Thoracic aorta (tissue), 2 donors: ENCODE measurements at places on chromosomes 1 and 21. TPM values are rescaled to one million over a fixed set of nuclear protein-coding genes. Genes with fewer than 3 reads are reported as not detected.

Gene PLEKHA6
- 6.9 TPM for total RNA-seq

Gene E2F2
- total RNA-seq = 0.35 TPM

Gene RPAP2
- total RNA-seq = 11.2 TPM

Gene TNFRSF9
- not detected for total RNA-seq

Gene PDZK1IP1
- total RNA-seq = not detected

Gene OR2L13
- not detected for total RNA-seq

Gene MSTO1
- total RNA-seq = 15.0 TPM

Gene EPHA2
- total RNA-seq = 20.3 TPM

Gene CYB561D1
- 16.5 TPM for total RNA-seq

GRCh38 chr1:156124557-156125483 is 10.3 kb downstream of the LMNA start:
- H3K4me3 ChIP-seq = peak overlapping the region; percentile 96
- H3K27ac ChIP-seq = peak overlapping the region; percentile 98
- H3K4me1 ChIP-seq = peaks cover 66% of the 10 kb centered on the region
- H3K27me3 ChIP-seq = no peaks in the 10 kb centered on the region
- no peak for DNase-seq
- no peaks in the 10 kb centered on the region for H3K36me3 ChIP-seq

- H3K27ac ChIP-seq = no peak overlapping the region
- DNase-seq = no peak
- no peaks in the 10 kb centered on the region for H3K27me3 ChIP-seq
- no peaks in the 10 kb centered on the region for H3K4me1 ChIP-seq
These were observed 156.8 kb upstream of the KCND3 start for GRCh38 chr1:112146201-112146715.

DNA sequence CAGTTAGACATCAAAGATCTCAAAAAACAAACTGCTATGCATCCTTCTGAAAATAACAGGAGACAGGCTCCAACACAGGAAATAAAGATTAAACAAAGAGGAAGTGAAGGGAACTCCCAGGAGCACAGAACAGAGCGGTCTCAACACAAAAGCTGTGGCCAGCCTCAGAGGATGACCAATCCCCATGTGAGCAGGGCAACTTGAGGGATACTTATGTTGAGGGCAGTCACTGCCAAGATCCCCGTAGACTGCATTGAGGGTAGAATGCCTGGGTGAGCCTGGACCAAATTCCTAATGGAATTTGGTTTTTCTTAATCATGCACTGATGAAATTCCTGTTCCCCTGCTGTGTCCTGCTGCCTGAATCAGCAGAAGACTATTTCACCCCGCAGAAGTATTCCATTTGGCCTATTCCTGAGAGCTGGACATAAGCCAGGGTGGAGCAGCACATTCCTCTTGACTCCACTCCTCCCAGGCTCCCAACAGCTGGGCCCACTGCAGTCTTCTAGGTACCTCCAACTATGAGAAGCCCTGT is 49.0 kb downstream of the JAK1 start:
- no peaks in the 10 kb centered on the region for H3K36me3 ChIP-seq
- H3K27ac ChIP-seq = no peak overlapping the region
- H3K4me1 ChIP-seq = peaks cover 32% of the 10 kb centered on the region
- no peaks in the 10 kb centered on the region for H3K27me3 ChIP-seq
- peak overlapping the region; percentile 2 for H3K4me3 ChIP-seq

DNA sequence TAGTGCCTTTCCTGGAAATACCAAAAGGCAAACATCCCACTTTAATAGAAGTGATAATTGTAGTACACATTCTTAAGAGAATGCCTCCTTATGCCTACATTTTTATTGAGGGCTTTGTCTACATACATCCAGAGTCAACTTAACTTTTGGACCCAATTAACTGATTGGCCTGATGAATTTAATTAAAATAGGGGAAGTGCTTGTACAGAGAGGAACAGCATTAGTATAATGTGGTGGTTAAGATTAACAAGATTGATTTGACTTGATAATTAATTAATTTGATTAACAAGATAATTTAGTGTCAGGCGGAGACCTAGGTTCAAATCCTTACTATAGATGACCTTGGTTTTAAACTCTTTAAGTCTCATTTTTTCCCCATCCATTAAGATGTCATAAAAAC is 111.4 kb downstream of the NFIA start:
- peaks cover 33% of the 10 kb centered on the region for H3K4me1 ChIP-seq
- H3K27ac ChIP-seq = peak overlapping the region; percentile 78
- H3K4me3 ChIP-seq = no peak overlapping the region
- no peaks in the 10 kb centered on the region for H3K36me3 ChIP-seq
- no peaks in the 10 kb centered on the region for H3K27me3 ChIP-seq
- DNase-seq = no peak

GRCh38 chr1:114043054-114043453 is 63.8 kb downstream of the OLFML3 start:
- no peak overlapping the region for H3K4me3 ChIP-seq
- DNase-seq = no peak
- H3K27me3 ChIP-seq = no peaks in the 10 kb centered on the region
- no peaks in the 10 kb centered on the region for H3K4me1 ChIP-seq

- no peaks in the 10 kb centered on the region for H3K27me3 ChIP-seq
- no peaks in the 10 kb centered on the region for H3K36me3 ChIP-seq
- no peak overlapping the region for H3K27ac ChIP-seq
These were observed 26.5 kb upstream of the POU2F1 start for GRCh38 chr1:167194182-167194581.

DNA sequence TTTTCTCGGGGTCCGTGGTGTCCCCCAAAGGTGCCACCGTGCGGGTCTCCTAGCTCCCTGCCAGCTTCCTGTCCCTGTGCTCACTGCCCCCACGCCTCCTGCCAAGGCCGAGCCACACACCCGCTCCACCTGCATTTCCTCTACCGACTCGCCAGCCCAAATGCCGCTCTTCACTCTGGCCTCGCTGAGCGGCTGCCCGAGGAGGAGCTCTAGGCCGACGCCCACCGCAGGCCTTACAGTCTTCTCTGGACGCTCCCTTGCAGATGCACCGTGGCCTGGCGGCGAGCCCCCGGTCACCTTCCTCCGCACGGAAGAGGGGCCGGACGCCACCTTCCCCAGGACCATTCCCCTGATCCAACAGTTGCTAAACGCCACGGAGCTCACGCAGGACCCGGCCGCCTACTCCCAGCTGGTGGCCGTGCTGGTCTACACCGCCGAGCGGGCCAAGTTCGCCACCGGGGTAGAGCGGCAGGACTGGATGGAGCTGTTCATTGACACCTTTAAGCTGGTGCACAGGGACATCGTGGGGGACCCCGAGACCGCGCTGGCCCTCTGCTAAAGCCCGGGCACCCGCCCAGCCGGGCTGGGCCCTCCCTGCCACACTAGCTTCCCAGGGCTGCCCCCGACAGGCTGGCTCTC is 26.3 kb downstream of the FTCD start:
- peaks cover 54% of the 10 kb centered on the region for H3K36me3 ChIP-seq
- H3K4me1 ChIP-seq = no peaks in the 10 kb centered on the region
- H3K4me3 ChIP-seq = no peak overlapping the region
- DNase-seq = no peak
- H3K27me3 ChIP-seq = no peaks in the 10 kb centered on the region

GRCh38 chr21:35508139-35508888 is 459.2 kb upstream of the RUNX1 start:
- no peaks in the 10 kb centered on the region for H3K36me3 ChIP-seq
- H3K4me1 ChIP-seq = peaks cover 8% of the 10 kb centered on the region
- H3K4me3 ChIP-seq = no peak overlapping the region
- H3K27ac ChIP-seq = no peak overlapping the region

- H3K4me3 ChIP-seq = no peak overlapping the region
- no peaks in the 10 kb centered on the region for H3K4me1 ChIP-seq
- H3K27ac ChIP-seq = no peak overlapping the region
- no peak for DNase-seq
- H3K27me3 ChIP-seq = no peaks in the 10 kb centered on the region
- H3K36me3 ChIP-seq = no peaks in the 10 kb centered on the region
These were observed 17.0 kb upstream of the GPR37L1 start for GRCh38 chr1:202105571-202106339.

DNA sequence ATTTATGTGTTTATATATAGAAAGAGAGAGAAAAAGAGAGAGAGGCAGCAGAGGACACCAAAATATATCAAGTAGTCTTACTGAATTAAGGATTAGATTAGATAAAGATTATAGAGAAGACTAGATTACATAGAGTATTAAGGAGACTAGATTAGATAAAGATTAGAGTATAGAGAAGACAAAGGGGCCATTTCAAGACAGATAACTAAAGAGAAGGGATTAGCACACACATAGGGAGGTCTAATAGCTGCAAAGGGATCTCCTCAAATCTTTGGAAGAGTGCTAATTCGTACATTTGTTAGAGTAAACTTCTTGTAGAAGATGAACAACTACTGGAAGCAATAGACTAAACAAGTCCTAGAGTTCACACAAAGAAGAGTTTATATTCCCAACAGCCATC is 34.2 kb downstream of the OR6Y1 start:
- no peaks in the 10 kb centered on the region for H3K27me3 ChIP-seq
- H3K4me3 ChIP-seq = no peak overlapping the region
- H3K27ac ChIP-seq = no peak overlapping the region
- H3K36me3 ChIP-seq = no peaks in the 10 kb centered on the region
- H3K4me1 ChIP-seq = no peaks in the 10 kb centered on the region

GRCh38 chr1:151072224-151072623 is 1.7 kb downstream of the GABPB2 start:
- DNase-seq = no peak
- H3K4me1 ChIP-seq = peaks cover 19% of the 10 kb centered on the region
- H3K36me3 ChIP-seq = peaks cover 5% of the 10 kb centered on the region

DNA sequence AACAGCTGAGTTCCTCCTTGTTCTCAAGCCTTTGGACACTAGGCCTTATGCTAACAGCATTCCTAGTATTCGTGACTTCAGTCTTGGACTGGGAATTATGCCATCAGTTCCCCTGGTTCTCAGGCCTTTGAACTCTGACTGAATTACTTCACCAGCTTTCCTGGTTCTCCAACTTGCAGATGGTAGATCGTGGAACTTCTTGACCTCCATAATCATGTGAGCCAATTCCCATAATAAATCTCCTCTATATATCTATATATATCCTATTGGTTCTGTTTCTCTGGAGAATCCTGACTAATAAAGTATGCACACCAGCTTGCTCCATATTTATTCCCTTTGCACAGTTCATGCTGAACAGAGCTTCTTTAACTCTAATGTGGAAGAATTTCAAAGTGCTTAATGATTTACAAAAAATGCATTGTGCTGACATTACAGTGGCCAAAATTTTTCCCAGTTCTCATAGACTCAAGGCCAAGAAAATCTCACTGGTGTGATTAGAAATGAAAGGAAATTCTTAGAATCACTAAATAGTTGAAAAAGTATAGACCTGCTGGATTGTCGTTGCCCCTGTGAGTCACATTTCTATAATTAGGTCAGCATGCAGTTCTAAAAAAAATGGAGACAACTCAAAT is 462.9 kb upstream of the ADAMTS5 start:
- no peak overlapping the region for H3K4me3 ChIP-seq
- DNase-seq = no peak
- no peaks in the 10 kb centered on the region for H3K36me3 ChIP-seq
- peak overlapping the region; percentile 37 for H3K27ac ChIP-seq
- no peaks in the 10 kb centered on the region for H3K27me3 ChIP-seq

GRCh38 chr1:221858818-221859611 is 117.1 kb upstream of the DUSP10 start:
- DNase-seq = no peak
- no peak overlapping the region for H3K4me3 ChIP-seq
- no peak overlapping the region for H3K27ac ChIP-seq
- H3K36me3 ChIP-seq = no peaks in the 10 kb centered on the region
- no peaks in the 10 kb centered on the region for H3K4me1 ChIP-seq
- H3K27me3 ChIP-seq = no peaks in the 10 kb centered on the region

GRCh38 chr1:209158851-209159250 is 424.7 kb upstream of the CAMK1G start:
- H3K36me3 ChIP-seq = no peaks in the 10 kb centered on the region
- peaks cover 5% of the 10 kb centered on the region for H3K4me1 ChIP-seq
- no peak for DNase-seq
- H3K27ac ChIP-seq = no peak overlapping the region

GRCh38 chr1:241695246-241696171 is 43.4 kb downstream of the WDR64 start:
- H3K27ac ChIP-seq = no peak overlapping the region
- no peaks in the 10 kb centered on the region for H3K36me3 ChIP-seq
- H3K27me3 ChIP-seq = no peaks in the 10 kb centered on the region
- DNase-seq = no peak
- H3K4me1 ChIP-seq = peaks cover 9% of the 10 kb centered on the region

DNA sequence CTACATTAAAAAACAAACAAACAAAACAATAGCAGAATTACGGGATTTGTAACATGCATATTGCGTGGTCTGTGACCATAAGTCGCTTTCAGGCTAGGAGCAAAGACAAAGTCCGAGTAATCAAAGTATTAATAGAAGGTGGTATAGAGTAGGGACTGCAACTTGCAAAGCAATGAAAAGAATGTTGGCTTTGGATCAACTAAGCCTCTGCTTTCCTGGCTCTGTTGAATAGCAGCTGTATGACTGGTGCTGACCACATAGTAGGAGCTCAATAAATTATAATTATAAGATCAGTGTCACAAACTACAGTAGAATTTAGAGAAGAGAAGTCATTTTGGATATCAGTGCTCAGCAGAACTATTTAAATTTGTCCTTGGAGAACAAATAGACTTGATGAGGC is 586.4 kb downstream of the DPYD start:
- DNase-seq = no peak
- no peaks in the 10 kb centered on the region for H3K36me3 ChIP-seq
- H3K27ac ChIP-seq = no peak overlapping the region
- H3K4me1 ChIP-seq = no peaks in the 10 kb centered on the region
- H3K4me3 ChIP-seq = no peak overlapping the region
- no peaks in the 10 kb centered on the region for H3K27me3 ChIP-seq

- no peaks in the 10 kb centered on the region for H3K27me3 ChIP-seq
- peaks cover 43% of the 10 kb centered on the region for H3K4me1 ChIP-seq
- no peak overlapping the region for H3K4me3 ChIP-seq
- H3K36me3 ChIP-seq = peaks cover 31% of the 10 kb centered on the region
These were observed 13.7 kb downstream of the MTHFR start for GRCh38 chr1:11792106-11792505.

DNA sequence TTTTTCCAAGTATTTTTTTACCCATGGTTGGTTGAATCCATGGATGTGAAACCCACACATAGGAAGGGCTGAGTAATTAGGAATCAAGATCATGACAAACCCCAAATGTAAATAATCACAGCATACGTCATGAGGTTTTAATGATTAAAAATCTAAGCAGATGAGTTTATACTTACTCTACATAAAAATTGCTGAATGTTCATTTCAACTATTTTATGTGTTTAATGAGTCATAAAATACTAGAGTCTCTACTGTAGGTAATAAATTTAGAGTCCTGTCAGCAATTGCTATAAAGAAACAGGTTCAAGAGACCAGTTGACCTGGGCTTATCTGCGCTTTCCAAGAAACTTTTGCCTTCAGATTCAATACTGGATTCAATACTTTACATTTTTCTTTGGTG is 18.2 kb downstream of the CTH start:
- H3K36me3 ChIP-seq = peaks cover 9% of the 10 kb centered on the region
- H3K27ac ChIP-seq = no peak overlapping the region
- H3K4me1 ChIP-seq = no peaks in the 10 kb centered on the region
- no peak for DNase-seq
- no peak overlapping the region for H3K4me3 ChIP-seq

DNA sequence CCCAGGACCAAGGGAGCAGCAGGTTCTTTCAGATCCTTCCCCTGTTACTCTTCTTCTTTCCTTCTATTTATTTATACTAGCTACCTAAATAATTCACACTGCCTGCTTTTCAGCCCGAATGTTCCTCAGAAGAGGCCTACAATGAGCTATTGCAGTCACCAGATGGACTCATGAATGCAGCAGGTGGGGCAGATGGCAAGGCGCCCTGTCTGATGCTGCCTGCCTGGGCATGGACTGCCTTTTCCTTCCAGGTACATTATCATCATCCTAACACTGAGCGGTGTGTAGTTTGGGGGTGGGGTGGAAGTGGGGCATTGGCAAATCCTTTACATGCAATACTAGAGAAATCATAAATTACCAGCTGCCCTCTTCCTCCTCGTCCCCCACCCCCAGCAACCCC is 17.6 kb downstream of the ESRRG start:
- H3K4me1 ChIP-seq = no peaks in the 10 kb centered on the region
- no peaks in the 10 kb centered on the region for H3K36me3 ChIP-seq
- no peak overlapping the region for H3K27ac ChIP-seq
- no peaks in the 10 kb centered on the region for H3K27me3 ChIP-seq
